ENCODE measurements at places on chromosomes 7 and 10.

- peak; percentile 38 for DNase-seq
Measured at GRCh38 chr7:44750921-44751571, 2.4 kb downstream of the ZMIZ2 start.

DNA sequence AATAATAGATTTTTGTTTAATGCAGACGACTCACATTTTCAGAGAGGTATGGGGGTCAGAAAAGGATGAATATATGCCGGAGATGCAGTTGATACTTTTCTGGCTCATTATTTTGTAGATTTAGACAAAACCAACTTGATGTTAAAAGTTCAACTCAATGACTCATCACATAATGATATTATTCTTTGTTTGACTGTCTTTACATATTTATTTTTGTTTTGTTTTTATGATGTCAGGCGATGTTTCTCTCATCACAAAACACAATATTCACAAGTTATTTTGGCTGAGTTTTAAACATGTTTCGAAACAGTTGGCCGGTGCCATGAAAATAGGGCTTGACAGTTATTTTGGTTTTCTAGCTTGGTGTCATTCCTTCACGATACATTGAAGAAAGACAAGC, 1.3 kb downstream of the GJD4 start:
- DNase-seq, result no peak

- no peak for DNase-seq
Measured at GRCh38 chr10:132101529-132101928, 35.8 kb downstream of the JAKMIP3 start.

DNA sequence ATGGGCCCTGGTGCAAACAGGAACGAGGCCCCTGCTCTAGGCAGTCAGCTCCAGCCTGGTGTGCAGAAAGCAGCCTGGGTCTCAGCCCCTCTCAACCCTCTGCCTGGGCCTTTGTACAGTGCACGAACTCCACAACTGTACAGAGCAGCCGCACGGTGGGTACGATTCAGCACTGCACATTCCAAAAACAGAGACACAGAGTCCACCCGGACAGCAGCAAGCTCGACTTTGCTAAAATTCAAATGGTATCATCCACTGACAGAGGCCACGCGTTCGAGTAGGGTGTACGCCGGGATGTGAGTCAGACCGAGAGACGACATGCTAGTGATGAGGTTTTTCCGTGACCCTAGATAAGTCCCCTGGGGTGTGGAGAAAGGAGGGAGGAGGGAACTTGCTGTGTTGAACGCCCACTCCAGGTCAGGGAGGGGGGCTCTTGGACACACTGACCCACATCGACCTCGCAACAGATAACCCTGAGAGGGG, 65.6 kb upstream of the PDGFA start:
- DNase-seq, result peak; percentile 42

GRCh38 chr7:90465816-90466215, 3.6 kb upstream of the PTTG1IP2 start:
- DNase-seq, result no peak

- no peak for DNase-seq
Measured at GRCh38 chr10:60114765-60115586, 208.6 kb upstream of the CCDC6 start.

DNA sequence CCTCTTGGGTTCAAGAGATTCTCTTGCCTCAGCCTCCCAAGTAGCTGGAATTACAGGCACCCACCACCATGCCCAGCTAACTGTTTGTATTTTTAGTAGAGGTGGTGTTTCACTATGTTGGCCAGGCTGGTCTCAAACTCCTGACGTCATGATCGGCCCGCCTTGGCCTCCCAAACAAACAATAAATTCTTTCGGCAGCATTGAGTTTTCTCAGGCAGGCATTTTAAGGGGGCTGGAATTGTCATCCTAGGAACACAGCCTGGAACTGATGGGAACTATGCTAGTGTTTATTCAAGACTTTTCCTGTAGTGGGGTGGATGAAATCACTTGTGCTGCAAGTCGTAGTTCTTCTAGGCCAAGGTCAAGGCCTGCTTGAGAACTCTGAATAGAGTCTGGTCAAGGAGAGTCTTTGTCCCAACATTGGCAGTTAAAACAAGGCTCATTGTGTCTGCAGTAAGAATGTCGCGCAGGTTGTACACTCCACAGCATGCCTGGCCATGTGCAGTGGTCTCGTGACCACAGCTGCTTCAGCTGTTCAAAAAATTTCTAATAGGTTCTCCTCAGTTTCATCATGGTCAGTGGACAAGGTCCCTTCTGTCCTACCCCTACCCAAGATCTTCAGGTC, 92.8 kb downstream of the HECW1 start:
- no peak for DNase-seq

GRCh38 chr7:123735539-123735938, 13.3 kb downstream of the WASL start:
- DNase-seq, result no peak

DNA sequence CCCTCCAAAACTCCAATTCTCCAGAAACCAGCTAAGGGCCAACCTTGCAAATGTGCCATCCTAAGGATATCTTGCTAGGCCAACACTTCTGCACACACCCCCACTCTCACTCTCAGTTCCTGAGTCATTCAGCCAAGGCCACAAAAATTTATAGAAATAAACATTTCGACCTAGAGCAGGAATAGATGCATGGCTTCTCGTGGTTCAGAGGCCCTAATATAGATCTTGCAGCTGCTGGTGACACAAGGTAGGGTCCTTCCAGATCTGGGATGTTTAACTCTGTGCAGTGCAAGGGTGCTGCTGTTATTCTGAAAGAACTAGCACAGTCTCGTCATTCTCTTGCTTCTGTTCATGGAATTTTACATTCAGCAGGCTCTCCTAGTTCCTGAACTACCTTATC, 369.3 kb downstream of the CALN1 start:
- DNase-seq, result no peak

DNA sequence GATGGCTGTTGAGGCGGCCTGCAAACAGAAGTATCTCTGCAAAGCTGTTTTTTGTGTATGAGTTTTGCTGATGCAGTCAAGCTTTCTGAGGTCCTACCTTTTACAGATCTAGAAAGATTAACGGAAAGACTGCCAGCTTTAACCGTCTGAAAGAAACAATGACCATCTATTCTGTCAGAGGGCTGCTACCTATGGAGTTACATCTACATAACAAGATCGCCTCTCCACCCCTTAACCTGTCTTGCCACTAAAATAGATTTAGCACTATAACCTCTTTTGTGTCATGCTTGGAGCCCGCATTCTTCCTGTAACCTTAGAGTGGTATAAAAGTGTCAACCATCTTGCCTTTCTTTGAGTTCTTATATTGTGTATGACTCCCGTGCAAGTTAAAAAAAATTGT, 291.2 kb downstream of the POM121L12 start:
- no peak for DNase-seq

GRCh38 chr7:139367438-139368155, 7.9 kb downstream of the LUC7L2 start:
- DNase-seq, result no peak

- no peak for DNase-seq
Measured at GRCh38 chr7:67764289-67764688, 767.7 kb downstream of the TYW1 start.

GRCh38 chr10:62196528-62196927, 72.1 kb downstream of the RTKN2 start:
- no peak for DNase-seq

DNA sequence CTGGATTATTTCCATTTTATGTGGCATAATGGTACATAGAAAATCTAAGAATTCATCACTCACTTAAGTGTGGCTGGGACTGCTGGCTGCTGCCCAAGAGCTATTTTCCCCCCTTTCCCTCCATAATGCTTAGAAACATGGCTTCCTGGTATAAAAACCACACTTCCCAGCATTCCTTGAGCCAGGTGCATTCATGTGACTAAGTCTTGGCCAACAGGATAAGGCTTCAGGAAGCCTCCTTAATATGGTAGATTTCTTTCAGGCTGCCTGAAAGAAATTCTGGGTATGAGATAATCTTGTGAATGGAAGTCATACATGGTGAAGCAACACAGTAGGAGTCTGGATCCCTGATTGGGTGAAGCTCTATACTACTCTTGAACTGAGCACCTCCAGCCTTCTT, 178.0 kb downstream of the JAZF1 start:
- no peak for DNase-seq

DNA sequence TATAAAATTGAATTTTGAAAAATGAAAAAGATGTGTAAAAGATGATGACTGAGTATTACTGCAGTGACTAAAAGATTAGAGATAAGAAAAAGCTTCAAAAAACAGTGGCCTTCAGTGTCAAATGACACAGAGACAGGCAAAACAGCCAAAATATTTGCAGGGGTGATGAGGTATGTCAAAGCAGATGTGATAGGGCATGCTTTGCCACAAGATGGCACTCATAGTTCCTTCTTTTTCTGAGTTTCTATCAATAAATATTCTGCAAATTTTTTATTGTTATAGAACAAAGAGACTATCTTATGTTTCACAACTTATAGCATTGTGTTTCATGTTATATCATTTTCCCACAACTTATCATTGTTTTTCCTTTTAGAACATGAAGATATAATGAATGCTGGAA, 344.1 kb upstream of the HPS1 start:
- DNase-seq, result no peak

GRCh38 chr7:22577470-22578001, 77.5 kb upstream of the STEAP1B start:
- DNase-seq, result no peak

DNA sequence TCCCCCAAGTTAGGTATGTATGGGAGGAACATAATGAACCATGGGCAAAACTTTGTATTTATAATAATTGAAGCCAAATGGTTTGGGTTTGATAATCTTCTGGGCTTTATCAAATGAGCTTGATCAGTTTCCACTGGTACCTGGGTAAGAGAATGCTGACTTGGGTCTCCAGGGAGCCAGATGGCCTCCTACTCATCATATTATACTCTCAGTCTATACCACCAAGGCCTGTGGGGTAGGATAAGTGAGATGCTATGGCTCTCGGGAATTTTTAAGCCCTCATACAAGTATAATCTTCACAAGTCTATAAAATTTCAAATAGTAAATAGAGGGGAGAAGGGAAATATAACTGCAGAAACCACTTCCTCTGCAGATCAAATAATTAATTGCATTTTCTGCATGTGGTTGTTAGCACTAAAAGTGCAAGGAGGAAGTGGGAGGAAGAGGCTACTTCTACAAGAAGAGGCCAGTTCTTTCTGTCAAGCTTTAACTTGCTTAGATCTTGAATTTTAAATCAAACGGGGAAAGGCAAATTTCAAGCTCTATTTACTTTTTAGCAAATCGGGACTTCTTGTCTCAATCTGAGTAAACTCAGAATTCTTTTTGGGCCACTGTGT, 349.0 kb downstream of the SORCS1 start:
- DNase-seq, result no peak

GRCh38 chr7:108442039-108442568, 14.1 kb downstream of the NRCAM start:
- DNase-seq, result peak; percentile 16

GRCh38 chr7:2934211-2934731, 90.2 kb upstream of the GNA12 start:
- DNase-seq, result peak; percentile 15

DNA sequence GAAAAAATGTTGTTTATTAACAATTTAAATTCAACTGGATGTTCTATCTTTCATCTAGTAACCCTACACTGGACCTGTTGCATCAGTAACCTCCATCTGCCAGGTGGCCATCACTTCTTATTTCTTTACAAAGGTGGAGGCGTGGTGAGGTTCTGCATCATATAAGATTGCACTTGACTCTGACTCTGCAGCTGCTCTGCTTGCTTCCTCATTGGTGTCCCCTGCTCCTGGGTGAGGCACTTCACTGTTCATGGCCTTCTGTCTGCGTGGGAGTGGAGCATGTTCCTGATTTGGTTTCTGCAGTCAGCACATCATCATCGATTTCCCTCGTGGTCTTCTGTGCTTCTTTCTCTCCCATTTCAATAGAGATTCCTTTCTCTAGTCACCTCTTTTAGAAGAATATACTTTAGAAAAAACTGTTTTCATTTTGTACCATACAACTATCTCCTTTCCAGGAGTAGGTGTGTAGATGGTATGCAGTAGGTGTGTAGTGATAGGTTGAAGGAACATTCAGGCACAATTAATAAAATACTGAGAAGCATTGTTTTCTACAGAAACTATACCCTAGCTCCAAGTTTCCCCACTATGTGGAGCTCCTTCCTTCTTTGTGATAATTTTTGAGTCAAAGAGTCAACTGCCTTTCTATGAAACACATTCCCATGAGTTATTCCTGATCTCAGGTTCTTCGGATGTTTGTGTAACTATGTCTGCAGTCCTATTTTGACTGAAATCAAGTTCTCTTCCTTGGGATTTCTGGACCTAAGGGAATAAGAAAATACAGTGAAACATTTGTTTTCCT, 231.7 kb upstream of the CNTNAP2 start:
- DNase-seq, result no peak

DNA sequence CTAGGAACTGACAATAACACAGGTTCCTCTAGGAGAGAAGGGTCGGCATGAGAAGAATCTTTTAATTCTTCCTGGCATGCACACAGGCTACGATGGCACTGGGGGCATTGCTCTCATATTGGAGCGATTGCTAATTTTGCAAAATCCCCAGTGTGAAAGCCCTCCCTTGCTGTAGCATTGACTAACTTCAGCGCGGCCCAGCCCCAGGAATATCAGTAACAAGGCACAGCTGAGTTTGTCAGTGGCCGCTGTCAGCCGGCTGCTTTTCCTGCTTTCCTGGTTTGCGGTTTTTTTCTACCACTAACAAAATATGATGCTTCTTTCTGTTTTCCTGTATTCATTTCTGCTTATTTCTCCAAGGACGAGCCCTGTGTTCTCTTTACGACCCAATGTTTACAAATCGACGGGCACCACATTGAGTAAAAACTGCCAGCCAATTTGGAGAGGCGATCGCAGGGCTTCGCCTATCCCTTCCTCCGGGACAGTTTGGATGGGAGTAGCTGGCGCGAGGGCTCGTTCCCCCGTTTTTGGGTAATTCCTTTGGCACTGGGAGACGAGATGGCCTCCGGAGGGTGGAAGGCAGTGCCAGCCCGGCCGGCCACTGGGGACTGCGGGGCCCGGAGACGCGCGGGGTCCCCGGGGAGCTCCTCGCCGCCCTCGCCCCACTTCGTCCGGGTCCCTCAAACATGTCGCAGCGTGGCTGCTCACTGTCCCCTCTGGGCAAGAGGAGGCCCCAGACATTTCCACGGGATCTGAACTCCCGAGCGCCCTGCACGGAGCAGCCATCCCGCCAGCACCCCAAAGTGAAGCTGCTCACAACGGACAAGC, 967 bp downstream of the ADARB2 start:
- no peak for DNase-seq

- DNase-seq, result no peak
Measured at GRCh38 chr7:91835091-91835825, 45.2 kb downstream of the MTERF1 start.

DNA sequence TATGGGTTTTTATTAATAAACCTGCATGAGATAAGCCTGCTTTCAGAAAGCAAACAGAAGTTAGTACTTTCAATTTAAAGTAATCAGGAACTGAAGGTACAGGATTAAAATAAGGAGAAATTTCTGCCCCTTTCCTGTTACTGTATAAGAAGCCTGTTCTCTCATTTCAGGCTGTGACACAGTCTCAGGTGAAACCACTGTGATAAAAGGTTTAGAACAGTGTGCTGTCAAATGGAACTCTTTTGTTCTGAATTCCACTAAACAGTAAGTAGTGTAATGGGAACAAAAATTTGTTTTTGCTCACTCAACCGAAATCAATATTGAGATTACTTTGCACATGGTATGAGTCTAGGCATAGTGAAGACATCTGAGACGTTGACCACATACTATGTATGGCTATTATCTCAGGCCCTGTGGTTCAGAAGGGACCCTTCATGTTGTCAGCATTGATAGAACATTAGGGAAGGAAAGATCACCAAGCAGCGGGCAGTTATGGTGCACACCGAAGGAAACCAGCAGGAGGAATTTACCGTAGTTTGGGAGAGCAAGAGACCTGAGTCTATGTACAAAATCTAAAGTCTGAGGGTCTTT, 14.9 kb downstream of the HEPACAM2 start:
- DNase-seq, result no peak

All from stimulated activated CD8-positive, alpha-beta memory T cell treated with anti-CD3 and anti-CD28 coated beads, Interleukin-7, amount 100 ng/mL, for 4 hours (primary cell).